Activated CD4-positive, alpha-beta T cell treated with anti-CD3 and anti-CD28 coated beads, Interleukin-2, amount 50 U/mL, for 48 hours (primary cell): ENCODE measurements at places on chromosomes 3 and 15.

- DNase-seq = no peak
These were observed 29.5 kb downstream of the NANOGP8 start for GRCh38 chr15:35055416-35056105.

DNA sequence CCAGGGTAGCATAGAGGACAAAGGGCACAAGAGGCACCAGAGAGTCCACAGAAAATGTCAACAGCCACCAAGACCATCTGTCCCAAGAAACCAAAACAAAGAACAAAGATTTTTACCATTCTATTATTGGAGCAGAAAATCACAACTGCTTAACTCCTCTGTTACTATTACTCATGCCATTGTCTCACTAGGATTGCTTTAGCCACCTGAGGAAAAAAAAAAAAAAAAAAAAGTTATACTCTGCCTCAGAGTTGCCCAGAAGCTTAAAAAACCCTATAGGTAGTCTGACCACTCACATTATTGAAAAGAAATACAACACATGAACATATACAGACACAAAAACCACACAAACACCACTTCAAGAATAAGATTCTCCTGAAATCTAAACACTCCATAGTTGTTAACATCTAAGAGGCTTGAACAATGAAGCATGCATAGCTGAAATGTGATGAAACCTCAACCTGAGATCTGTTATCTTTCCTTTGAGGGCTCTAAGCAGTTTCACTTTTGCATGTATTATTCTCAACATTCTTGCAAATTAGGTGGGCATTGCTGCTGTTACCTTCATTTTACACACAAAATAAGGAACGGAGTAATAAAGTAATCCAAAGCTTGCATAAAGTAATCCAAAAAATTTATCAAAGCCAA lies 85.4 kb downstream of the IGSF11 start:
- no peak for DNase-seq

DNA sequence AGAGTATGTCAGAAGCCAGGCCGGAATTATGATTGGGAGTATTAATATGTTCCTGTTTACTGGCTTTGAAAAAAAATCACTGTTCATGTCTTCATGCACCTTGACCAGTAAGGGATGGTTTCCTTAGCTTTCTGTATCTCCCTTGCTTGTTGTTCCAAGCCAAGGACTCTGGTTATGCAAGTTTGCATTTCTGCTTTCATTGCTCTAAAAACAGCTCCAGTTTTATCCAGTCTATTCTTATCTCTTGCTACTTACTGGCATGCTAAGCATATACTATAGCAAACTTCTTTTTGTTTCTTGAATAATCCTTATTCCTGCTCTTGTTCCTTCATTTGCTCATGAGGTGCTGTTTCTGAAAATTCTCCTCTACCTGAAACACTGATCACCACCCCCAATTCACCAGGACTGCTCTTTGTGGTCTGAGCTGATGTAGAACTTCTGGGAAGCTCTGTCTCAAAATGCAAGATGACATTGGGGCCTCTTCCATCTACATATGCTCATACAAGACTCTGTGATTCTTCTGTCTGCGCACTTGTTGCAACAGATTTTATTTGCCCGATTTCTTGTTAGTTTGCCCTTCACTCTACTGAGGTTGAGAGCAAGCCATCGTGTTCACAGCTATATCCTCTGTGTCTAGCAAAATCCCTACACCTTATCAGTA lies 173.0 kb downstream of the EBLN2 start:
- DNase-seq = no peak

DNA sequence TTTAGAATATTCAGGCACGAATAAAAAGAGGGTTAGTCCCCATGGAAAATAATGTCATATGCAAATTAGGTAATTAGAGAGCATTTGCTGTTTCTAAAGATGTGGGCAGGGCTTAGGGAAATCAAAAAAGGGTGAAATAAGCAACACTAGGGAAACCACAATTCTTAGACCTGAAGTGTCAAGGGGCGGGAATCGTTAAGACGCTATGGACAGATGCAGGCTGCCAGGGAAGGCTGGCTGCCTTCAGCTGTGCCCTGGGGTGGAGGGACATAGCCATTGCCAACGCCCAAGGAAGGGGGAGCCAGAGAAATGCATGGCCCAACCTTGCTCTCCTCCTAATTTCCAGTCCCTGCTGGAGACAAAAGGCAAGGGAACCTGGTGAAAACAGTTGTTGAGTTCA lies 141.7 kb upstream of the PROK2 start:
- DNase-seq = no peak

GRCh38 chr15:29312387-29312786 lies 42.8 kb upstream of the NSMCE3 start:
- no peak for DNase-seq
